Activated CD4-positive, alpha-beta T cell treated with anti-CD3 and anti-CD28 coated beads for 36 hours (primary cell): ENCODE measurements at places on chromosomes 3 and 15.

DNA sequence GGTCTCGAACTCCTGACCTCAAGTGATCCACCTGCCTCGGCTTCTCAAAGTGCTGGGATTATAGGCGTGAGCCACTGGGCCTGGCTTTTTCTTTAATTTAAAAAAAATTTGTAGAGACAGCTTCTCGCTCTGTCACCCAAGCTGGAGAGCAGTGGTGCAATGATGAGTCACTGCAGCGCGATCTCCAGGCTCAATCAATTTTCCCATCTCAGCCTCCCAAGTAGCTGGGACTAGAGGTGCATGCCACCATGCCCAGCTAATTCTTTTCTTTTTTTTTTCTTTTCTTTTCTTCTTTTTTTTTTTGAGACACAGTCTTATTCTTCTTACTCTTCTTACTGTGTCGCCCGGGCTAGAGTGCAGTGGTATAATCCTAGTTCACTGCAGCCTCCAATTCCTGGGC is 19.8 kb downstream of the TUBGCP4 start:
- no peak for DNase-seq

GRCh38 chr3:79184251-79184650 is 583.5 kb downstream of the ROBO1 start:
- DNase-seq = no peak

DNA sequence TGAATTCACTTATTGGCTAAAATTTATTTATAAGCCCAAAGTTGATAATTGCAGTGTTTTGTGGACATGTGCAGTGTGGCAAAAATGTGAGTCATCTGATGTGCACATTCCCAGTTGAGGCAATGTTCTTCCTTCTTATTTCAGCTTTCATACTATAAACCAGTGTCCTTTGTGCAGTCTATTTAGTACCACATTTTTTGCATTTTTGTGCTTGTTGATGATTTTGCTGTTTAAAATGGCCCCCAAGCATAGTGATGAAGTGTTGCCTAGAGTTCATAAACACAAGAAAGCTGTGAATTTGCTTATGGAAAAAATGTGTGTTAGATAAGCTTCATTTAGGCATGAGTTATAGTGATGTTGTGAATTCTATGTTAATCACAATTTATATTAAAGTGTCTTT is 19.4 kb upstream of the IL20RB start:
- DNase-seq = no peak

GRCh38 chr15:61063875-61064320 is 165.2 kb downstream of the RORA start:
- no peak for DNase-seq
